CD8-positive, alpha-beta memory T cell (primary cell): ENCODE measurements at places on chromosomes 16 and 17. TPM values are rescaled to one million over a fixed set of nuclear protein-coding genes. Genes with fewer than 3 reads are reported as not detected.

- no peak for DNase-seq
- no peak overlapping the region for H3K4me3 ChIP-seq
- H3K36me3 ChIP-seq, result no peaks in the 10 kb centered on the region
- no peaks in the 10 kb centered on the region for H3K4me1 ChIP-seq
- no peaks in the 10 kb centered on the region for H3K27me3 ChIP-seq
Measured at GRCh38 chr16:46982335-46982734, 8.9 kb upstream of the DNAJA2 start.

Gene PDILT
- not detected for total RNA-seq

Gene COPZ2
- 8.3 TPM for total RNA-seq

GRCh38 chr17:6079155-6079888, 9.1 kb downstream of the WSCD1 start:
- no peaks in the 10 kb centered on the region for H3K4me1 ChIP-seq
- H3K27ac ChIP-seq, result no peak overlapping the region
- DNase-seq, result no peak
- H3K36me3 ChIP-seq, result no peaks in the 10 kb centered on the region
- no peaks in the 10 kb centered on the region for H3K27me3 ChIP-seq

Gene TNP2
- total RNA-seq, result not detected

DNA sequence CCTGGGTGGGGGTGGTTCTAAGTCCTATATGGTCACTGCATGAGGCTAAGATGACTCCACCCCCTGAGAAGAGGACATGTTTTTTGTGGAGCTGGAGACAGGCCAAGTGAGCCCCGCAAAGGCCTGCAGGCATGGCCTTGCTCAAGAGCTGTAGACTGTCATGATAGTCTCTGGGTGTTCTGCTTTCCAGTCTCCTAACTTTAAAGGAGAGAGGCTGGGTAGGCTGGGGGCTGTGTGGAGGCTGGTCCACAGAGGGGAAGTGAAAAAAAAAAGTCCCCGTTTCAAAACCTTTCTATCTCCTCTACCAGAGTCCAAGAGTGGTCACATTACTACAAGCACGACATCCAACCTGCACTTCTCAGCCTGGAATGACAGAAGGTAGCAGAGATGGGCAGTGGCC, 27.1 kb downstream of the CDRT4 start:
- H3K27me3 ChIP-seq, result no peaks in the 10 kb centered on the region
- DNase-seq, result no peak
- peaks cover 11% of the 10 kb centered on the region for H3K4me1 ChIP-seq
- H3K4me3 ChIP-seq, result no peak overlapping the region

DNA sequence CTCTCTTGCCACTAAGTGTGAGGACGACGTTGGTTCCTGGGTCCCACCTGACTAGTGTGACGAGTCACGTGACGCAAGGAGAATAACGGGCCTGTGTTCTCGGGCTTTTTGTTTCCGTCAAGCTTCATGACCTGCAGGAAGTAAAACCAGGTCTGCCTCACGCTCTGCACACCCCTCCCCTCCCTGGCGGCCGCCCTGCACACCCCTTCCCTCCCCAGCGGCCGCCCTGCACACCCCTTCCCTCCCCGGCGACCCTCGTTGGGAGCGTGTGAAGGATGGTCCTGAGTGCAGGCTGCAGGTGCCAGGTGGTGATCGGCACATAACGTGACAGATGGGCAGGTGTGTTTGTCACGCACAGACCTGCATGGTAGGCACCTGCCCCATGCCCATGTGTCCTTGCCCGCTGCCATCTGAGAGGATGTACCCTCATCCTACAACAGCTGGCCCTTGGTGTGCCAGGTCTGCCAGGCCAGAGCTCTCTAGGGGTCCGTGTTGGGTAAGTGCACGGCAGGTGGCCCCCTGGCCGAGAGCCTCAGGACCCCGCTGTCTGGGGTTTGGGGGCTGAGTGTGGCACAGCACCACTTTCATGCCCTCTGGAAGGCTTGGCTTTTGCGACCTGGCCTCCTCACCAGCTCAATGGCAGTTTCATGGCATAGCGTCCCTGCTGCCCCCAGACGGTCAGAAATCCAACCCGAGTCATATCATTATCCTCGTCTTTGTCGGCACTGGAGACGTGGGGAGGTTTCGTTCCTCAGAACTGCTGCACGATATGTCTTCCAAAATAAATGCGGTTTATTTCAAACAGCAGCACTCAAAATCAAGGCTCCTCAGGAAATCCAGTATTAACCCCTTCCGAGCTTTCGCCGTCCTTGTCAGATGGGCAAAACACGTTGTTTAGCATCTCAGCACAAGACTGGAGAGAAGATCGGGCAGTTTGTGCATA, 191.8 kb upstream of the CHMP6 start:
- no peak overlapping the region for H3K27ac ChIP-seq
- no peaks in the 10 kb centered on the region for H3K27me3 ChIP-seq
- peaks cover 8% of the 10 kb centered on the region for H3K36me3 ChIP-seq
- no peak overlapping the region for H3K4me3 ChIP-seq
- DNase-seq, result no peak
